ENCODE measurements at places on chromosomes 2 and 18.

- no peak for DNase-seq
Observed at GRCh38 chr2:191015239-191015638, 1.3 kb upstream of the STAT1 start.

GRCh38 chr2:46171411-46171953 lies 125.7 kb upstream of the EPAS1 start:
- DNase-seq, result no peak

DNA sequence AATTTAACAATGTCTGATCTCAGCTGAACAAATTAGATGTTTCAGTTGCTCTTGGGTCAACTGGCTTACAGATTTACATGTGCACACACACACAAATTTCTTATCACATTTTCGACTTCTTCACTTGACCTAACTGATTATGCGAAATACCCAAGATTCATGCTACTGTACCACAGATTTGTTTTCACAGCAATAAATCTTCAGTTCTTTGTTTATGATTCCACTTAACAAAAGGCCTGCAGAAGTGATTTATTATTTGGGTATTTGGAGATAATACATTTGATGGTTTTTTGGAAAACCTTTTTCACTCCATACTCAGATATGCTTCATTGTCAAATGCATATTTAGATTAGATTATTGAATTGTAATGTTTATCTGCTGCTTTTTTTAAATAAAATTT lies 129.0 kb downstream of the GALNT1 start:
- DNase-seq, result no peak

- no peak for DNase-seq
Observed at GRCh38 chr18:62399781-62400308, 74.7 kb downstream of the TNFRSF11A start.

GRCh38 chr2:45169339-45170190 lies 160.3 kb upstream of the SIX2 start:
- peak; percentile 17 for DNase-seq

DNA sequence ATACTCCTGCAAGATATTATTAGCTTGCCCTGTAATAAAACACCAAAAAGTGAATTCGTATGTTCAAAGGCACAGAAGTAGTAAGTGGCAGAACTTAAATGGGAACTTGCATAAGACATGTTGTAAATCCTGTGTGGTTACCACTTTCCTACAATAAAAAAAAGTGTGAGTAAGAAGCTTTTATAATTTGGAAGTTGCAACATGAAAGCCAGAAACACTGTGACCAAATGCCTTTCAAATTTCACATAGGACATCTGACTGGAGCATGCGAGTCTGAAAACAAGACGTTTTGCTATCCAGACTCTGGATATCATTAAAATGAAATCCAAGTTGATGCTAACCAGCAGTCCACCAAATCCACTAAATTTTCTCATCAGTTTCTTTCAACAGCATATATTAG lies 886.2 kb upstream of the NRXN1 start:
- no peak for DNase-seq

DNA sequence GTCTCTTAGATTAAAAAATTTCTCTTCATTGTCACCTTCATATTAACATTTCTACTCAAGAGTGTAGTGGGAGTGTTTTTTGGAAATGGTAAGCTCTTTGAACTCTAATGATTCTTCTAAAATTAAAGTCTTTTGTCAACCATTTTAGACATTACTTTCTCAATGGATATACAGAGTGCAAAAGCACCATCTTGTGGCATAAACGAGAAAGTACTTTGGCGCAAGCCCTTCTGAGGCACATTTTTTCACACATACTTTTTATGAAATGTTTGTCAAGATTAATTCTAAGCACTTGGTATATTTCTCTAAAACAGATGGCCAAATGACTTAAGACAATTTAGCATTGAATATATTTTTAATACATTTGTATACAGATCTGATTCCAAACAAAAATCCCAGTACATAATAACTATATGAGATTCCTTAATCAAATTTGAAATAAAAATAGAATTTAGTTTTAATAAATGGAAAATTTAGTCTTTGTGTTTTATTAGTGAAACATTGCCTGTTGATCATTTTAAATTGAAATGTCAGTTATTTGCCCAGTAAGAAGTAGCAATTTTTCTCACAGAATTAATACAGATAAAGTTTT lies 63.3 kb upstream of the GALNT5 start:
- DNase-seq, result no peak

- DNase-seq, result no peak
Observed at GRCh38 chr2:125427721-125428315, 1228.1 kb upstream of the GYPC start.

DNA sequence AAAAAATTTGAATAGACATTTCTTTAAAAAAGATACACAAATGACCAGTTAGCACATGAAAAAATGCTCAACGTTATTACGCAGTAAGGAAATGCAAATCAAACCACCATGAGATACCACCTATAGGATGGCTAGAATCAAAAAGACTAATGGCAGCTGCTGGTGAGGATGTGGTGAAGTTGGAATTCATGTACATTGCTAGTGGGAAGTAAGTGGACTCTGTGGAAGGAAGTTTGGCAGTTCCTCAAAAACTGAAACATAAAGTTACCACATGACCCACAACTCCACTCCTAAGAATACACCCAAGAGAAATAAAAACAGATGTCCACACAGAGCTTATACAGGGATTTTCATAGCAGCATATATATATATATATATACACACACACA lies 51.2 kb downstream of the MBP start:
- DNase-seq, result no peak

- DNase-seq, result no peak
Observed at GRCh38 chr2:109636317-109636716, 22.2 kb downstream of the SOWAHC start.

DNA sequence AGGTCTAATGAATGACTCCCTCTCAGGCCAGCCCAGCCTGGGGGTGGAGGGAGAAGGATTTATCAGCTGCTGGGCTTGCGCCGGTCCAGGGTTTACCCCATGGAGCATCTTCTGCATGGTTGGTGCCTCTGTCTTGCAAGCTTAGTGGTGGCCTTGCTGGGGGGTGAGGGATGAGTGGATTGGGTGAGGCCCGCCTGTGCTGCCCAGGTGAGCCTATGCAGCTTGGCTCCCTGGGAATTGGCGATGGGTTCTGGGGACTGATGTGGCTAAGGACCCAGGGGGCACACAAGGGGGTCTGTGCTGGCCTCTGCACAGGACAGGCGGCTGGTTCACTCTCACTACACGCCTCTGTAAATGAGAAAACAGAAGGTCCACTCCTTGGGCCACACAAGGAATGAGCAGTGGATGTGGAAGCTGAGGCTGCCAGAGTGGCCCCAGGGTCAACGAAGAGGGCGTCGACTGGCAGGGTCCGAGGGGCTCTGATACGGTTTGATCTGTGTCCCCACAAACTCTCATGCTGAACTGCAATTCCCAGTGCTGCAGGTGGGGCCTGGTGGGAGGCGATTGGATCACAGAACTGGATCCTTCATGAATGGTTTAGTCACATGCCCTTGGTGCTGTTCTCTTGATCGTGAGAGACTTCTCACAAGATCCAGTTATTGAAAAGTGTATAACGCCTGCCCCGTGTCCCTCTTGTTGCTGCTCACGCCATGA lies 151.6 kb upstream of the HDAC4 start:
- no peak for DNase-seq

GRCh38 chr2:230925879-230926765 lies 1.1 kb upstream of the GPR55 start:
- DNase-seq, result peak; percentile 25
